ENCODE measurements at places on chromosomes 4 and X. TPM values are rescaled to one million over a fixed set of nuclear protein-coding genes. Genes with fewer than 3 reads are reported as not detected.

Gene CT45A10
- 152 TPM for total RNA-seq

Gene MRFAP1L1
- 50.4 TPM for total RNA-seq

Gene TRAM1L1
- 2.8 TPM for total RNA-seq

GRCh38 chr4:183409483-183409882, 35.0 kb upstream of the CDKN2AIP start:
- no peak for DNase-seq

DNA sequence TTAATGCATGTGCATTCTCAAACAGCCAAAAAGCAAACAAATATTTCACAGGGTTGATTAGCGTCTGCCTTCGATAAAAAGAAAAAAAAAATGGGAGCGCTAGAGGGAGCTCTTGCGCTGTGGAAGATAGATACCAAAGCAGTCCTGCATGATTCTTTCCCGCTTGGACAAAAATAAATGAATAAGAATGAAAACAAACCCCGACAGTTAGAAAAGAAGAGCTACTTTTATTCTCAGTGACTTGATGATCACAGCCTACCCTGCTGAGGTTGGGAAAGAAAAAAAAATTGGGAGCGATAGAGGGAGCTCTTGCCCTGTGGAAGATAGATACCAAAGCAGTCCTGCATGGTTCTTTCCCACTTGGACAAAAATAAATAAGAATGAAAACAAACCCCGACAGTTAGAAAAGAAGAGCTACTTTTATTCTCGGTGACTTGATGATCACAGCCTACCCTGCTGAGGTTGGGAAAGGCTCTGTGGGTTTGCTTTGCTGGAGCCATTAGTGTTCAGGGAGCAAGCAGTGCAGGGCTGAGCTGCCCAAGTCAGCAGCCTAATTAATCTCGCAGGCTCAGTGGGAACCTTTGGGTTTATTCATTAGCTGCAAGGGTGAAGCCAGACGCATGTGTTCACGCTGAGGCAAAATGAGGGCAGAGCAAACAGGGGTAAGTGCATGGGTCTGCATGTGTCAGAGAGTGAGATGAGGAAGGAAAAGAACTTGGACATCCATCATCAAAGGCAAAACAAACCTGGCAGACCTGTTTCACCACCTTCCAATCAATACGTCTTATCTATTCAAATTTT, 249.3 kb upstream of the PRKX start:
- DNase-seq = peak; percentile 50

Gene AREG
- total RNA-seq = 1.2 TPM

GRCh38 chr4:46385946-46386345, 4.0 kb downstream of the GABRA2 start:
- no peak for DNase-seq

Gene HSFX1
- 0.85 TPM for total RNA-seq

Gene RASGEF1B
- not detected for total RNA-seq

GRCh38 chrX:132740316-132741123, 217.9 kb downstream of the HS6ST2 start:
- DNase-seq = peak; percentile 30

GRCh38 chr4:8232748-8233147, 33.7 kb downstream of the SH3TC1 start:
- DNase-seq = no peak
